ENCODE measurements at places on chromosomes 3 and 15.
A peak's percentile ranks its signal among the peaks of the same experiment; 100 is the strongest.

- DNase-seq = peak; percentile 70
These were observed 194.1 kb upstream of the ZBTB20 start for GRCh38 chr3:115341208-115341607.

- peak; percentile 30 for DNase-seq
These were observed 472.6 kb upstream of the CDIN1 start for GRCh38 chr15:36106640-36107335.

DNA sequence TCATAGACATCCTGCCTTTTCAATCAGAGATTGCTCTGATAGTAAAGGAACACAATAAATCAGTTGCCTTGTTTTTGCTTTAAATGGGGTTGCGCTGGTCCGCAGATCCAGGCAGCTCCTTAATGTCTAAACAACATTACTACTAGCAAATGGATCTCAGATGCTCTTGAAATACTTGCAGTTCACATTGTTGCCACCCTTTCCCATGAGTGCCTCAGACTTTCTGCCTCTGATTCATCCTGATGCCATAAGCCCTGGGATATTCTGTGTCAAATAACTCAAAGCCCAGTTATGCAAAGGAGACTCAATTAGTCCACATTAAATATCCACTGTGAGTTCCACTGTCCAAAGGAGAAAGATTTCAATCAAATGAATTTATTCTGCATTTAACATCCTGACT, 196.7 kb downstream of the PLCH1 start:
- peak; percentile 1 for DNase-seq

- DNase-seq = peak; percentile 89
These were observed 17.7 kb downstream of the CRTAP start for GRCh38 chr3:33131331-33132018.

Data from choroid plexus epithelial cell (primary cell).